ENCODE measurements at places on chromosomes 1 and 21. TPM values are rescaled to one million over a fixed set of nuclear protein-coding genes. Genes with fewer than 3 reads are reported as not detected.
A peak's percentile ranks its signal among the peaks of the same experiment; 100 is the strongest.

GRCh38 chr1:150561254-150561973, 12.2 kb downstream of the ADAMTSL4 start:
- DNase-seq: peak; percentile 98

DNA sequence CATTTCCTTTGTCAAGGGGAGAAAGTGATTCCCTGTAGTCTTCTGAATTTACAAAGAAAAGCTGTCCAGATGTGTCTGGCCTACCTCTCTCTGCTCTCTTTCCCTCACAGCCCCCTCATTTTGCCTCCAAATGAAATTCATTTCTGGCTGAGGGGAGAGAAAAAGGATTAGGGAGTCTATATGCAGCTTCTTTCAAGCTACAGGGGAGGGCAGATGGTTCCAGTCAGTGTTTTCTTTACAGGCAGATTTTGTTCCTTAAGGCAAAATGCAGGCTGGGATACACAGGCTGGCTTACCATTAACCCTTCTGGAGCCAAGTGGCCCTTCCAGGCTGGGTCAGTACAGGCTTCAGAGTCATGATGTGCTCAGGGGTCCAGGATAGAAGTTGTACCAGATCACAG, 198.1 kb upstream of the USP24 start:
- no peak for DNase-seq

DNA sequence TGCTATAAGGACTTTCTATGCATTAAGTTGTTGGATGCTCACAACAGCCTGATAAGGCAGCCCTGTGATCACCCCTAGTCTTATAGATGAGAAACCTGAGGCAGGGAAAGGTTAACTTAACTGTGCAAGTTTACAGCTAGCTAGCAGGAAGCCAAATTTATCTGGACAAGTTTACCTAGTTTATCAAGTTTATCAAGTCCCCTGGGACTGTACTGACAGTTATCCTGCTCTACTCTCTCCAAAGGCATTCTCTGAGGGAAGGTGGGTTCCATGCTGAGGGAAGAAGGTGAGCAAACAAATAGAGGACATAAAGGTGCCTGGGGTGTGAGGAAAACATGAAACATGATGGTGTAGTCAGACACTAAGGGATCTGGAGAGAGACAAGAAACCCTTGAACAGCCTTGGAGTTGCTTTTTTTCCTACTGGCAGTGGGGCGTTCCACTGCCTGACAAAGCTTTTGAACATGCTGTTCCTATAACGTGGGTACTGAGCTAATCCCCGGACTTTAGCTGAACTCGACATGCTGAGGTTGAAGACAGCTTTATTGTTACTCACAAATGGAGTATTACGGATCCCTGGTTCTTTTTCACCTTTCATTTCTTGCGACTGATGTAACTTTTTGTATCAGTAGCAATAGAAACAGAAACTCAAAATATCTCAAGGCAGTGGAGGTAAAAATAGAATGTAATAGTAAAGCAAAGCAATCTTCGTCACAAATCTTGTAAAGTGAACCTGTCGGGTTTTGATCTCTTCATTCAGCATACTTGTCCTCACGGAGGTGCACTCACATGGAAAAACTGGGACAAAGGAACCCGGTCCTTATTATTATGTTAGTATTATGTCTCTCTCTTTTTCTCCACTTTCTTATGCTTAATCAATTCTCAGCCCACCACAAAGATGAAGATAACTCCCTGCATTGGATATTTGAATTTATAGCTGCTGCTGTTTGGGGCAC, 42.4 kb upstream of the ESRRG start:
- DNase-seq: peak; percentile 2

Gene CHIT1
- polyA plus RNA-seq: not detected

Gene MTHFR
- polyA plus RNA-seq: 6.5 TPM

- peak; percentile 72 for DNase-seq
These were observed 258.5 kb downstream of the TRABD2B start for GRCh38 chr1:47738560-47739182.

Gene CFHR5
- polyA plus RNA-seq: not detected

DNA sequence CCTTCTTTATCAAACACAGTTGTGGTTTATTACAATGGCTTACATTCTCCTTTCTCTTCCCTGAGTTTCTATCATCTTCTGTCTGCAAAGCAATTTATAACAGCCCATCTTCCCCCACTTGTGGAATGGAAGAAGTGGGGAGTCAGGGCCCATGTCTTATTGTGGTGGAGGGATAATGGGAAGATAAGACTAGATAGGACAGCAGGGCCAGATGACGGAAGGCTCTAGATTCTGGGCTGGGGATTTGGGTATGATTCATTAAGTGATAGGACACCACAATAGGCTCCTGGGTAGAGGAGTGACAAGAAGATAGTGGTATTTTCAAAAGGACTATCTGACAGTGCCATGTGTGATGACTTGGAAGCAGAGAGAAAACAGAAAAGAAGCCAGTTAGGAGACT, 450.6 kb downstream of the TTLL7 start:
- DNase-seq: no peak

- DNase-seq: peak; percentile 43
These were observed 6.9 kb downstream of the THRAP3 start for GRCh38 chr1:36231191-36231590.

DNA sequence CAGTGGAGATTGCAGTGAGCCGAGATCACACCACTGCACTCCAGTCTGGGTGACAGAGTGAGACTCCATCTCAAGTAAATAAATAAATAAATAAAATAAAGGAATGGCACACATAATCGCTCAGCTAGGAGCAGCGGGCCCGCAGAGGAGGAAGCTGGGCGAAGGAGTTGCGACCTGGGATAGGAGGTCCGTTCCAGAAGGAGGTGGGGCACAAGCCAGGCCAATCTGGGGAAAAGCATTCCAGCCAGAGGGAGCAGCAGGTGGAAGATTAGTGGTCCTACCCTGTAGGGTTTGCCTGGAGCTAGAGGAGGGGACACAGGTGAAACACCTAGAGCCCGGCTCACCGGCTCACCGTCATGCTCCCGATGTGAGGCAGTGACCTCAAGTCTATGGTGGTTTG, 40.3 kb upstream of the CASZ1 start:
- DNase-seq: no peak
